Activated T-cell treated with anti-CD3 and anti-CD28 coated beads for 24 hours (primary cell): ENCODE measurements at places on chromosomes 5 and 9.

- DNase-seq = peak; percentile 28
These were observed 152.1 kb downstream of the FSTL4 start for GRCh38 chr5:133460172-133460758.

- no peak for DNase-seq
These were observed 73.0 kb downstream of the ZNF366 start for GRCh38 chr5:72434056-72434780.

GRCh38 chr9:24398466-24398865 is 147.2 kb downstream of the IZUMO3 start:
- no peak for DNase-seq

DNA sequence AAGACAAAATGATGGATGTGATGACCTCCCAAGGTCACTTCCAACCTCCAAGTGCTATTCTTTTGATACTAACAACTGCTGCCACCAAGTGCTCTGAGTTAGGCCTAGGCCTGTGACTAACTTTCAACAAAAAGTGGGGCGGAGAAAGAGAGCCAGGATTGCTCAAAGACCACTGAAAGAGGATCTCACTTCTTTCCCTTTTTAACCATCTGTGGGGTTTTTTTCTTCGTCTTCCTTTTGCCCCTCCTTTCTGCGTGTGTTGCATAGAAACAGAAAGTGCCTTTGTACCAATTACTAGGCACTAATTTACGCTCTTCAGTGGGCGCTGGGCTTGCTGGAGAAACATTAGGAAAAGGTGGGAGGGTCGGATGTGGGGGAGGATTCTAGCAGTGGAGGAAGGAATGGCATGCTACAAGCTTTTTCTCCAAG is 8.0 kb downstream of the KLF9 start:
- peak; percentile 42 for DNase-seq

GRCh38 chr9:123654994-123655637 is 274.8 kb downstream of the DENND1A start:
- no peak for DNase-seq
